ENCODE measurements at places on chromosomes 6 and 20.
A peak's percentile ranks its signal among the peaks of the same experiment; 100 is the strongest.

- no peak for DNase-seq
Observed at GRCh38 chr6:130734161-130734560, 93.0 kb upstream of the SMLR1 start.

- no peak for DNase-seq
Observed at GRCh38 chr20:45836841-45837240, 3.2 kb downstream of the SNX21 start.

DNA sequence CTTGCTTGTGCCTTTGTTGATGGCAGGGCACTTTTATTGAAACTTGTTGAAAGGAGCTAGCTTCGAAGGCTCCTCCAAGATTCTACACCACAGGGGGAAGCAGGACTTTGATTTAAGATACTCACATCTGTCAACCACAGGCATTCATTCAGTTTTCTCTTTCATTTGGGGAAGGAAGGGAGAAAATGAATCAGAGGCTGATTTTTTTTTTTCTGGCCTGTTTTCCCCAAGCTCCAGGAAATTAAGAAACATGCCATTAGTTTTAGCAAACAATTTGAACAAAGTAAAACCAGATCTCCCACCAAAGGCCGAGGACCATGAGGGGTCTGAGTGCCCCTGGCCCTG, 8.7 kb upstream of the APCDD1L start:
- DNase-seq = no peak

DNA sequence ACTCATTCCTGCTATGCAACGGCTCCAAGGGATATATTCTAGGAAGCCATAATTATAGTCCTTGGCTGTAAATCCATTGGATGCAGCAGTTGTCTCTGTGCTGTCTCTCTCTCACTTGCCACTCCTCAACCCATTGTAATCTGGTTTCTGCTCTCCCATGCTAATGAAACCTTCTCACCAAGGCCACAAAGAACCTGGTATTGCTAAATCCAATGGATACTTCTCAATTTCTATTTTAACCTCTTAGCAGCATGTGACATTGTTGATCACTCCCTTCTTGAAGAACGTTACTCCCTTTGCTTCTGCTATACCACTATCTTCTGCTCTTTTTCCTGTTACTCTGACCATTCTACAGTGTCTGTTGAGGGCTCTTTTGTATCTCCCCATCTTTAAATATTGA, 39.8 kb upstream of the GCLC start:
- DNase-seq = no peak

DNA sequence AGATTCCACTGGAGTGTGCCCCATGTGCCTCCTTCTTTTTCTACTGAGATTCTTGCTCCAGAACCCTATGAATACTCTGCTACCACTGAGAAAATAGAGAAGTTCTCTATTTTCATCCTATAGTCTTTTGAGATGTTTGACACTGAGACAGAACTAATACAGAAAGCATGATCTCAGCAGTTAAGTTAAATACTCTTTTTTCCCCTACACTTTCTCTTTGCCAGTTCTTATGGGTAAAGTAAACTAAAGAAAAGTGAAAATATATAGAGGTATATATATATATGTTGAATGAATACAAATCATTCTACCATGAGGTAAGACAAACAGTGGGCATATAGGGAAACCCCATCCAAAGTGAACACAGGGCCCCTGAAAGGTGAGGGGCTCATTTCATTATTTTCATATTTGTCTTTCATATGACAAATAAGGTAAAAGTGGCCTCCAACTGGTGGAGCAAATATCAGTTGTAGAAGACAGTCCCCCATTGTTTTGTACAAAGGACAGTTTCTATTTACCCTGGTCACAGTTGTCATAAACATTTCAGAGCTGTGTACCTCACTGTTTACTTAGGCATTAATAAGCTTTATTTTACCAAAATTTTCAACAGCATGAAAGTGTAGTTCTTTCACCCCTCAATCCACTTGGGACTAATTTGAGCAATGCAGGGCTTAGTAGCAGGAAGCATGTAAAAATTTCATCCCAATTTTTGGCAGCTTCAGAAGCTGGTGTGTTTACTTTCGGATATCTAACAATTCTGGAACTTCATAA, 188.3 kb upstream of the MARCKS start:
- DNase-seq = no peak

- DNase-seq = no peak
Observed at GRCh38 chr20:61044499-61044898, 207.6 kb upstream of the CDH4 start.

GRCh38 chr20:24304291-24304690, 165.1 kb upstream of the SYNDIG1 start:
- DNase-seq = no peak

DNA sequence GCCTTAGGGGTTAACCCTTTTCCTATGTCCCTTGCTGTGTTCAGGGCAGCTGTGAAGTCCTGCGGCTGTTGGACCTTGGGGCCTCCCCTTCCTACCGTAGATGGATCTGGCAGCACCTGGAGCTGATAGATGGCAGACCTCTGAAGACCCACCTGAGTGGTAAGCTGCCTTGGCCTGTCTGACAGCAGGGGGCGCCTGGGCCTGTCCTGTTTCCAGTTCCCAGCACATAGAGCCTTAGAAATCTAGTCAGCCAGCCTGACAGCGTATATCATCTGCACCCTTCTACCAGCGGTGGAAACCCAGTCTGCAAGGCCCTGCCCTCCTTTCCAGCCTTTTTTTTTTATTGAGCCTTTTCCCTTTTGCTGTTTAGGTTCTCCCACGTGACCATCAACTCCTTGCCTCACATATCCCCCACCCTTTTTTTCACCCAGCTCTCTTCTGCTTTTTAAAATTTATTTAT, 26.6 kb downstream of the CNBD2 start:
- peak; percentile 43 for DNase-seq

- DNase-seq = no peak
Observed at GRCh38 chr6:2990248-2990931, 9.3 kb upstream of the NQO2 start.

GRCh38 chr6:56852260-56853010, 102.5 kb upstream of the BEND6 start:
- no peak for DNase-seq

DNA sequence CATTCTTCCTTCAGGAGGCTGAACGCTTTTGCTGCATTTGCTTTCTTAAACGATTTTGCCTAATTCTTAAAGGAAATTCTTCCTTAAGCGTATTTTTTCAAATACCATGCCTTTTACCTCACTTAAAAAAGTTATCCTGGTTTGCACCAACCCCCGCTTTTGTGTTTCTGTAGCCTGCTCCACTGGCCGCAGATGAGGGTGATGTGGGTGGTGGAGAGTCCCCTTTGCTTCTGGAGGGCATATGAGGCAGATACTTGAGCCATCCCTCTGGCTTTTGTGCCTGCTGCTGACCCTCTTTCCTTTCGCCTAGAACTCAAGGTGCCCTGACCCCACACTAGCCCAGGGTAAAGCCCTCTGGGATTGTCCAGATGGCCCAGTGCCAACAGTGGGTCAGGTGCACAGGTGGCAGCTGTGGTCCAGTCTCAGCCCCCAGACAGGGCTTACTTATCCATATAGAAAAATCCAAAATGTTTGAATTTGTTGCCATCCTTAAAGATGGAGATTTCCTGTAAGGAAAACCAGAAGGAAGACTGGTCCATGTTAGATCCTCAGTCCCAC, 43.9 kb downstream of the SPATA2 start:
- no peak for DNase-seq

DNA sequence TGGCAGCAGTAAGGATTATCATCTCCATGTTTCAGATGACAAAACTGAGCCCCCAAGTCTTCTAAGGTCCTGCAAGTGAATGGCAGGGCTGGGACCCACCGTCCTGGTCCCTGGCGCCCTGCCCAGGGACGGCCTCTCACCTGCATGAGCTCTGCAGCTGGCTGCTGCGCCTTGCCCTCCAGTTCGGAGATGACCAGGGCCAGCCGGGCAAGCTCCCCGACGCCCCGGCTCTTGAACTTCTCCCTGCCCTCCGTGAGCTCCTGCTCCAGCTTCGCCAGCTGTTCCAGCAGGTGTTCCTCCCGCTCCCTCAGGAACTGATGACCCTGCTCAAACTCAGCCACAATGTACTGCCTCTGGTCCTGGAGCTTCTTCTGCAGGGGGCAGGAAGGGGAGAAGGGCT, 16.8 kb downstream of the TRIM26 start:
- DNase-seq = no peak

DNA sequence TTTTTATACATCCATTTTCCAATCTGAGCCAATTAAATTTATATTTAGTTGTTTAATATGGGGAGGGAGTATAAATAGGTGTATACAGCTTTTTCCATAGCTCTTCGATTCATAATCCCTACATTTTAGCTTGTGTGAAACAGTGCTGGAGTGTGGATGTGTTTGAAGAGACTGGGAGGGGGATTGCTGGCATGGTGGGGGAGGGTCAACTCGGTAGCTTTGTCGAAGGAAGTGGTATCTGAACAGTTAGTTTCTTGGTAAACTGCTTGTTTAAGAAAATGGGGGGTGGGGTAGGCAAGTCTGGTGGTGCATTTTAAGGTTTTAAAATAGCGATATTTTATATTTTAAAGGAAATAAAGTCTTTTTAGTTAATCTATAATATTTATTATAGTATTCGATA, 1.4 kb upstream of the LIN28B start:
- no peak for DNase-seq

- DNase-seq = no peak
Observed at GRCh38 chr20:45283551-45284057, 23.0 kb upstream of the RBPJL start.

GRCh38 chr6:109167562-109167961, 72.3 kb downstream of the CEP57L1 start:
- DNase-seq = no peak

DNA sequence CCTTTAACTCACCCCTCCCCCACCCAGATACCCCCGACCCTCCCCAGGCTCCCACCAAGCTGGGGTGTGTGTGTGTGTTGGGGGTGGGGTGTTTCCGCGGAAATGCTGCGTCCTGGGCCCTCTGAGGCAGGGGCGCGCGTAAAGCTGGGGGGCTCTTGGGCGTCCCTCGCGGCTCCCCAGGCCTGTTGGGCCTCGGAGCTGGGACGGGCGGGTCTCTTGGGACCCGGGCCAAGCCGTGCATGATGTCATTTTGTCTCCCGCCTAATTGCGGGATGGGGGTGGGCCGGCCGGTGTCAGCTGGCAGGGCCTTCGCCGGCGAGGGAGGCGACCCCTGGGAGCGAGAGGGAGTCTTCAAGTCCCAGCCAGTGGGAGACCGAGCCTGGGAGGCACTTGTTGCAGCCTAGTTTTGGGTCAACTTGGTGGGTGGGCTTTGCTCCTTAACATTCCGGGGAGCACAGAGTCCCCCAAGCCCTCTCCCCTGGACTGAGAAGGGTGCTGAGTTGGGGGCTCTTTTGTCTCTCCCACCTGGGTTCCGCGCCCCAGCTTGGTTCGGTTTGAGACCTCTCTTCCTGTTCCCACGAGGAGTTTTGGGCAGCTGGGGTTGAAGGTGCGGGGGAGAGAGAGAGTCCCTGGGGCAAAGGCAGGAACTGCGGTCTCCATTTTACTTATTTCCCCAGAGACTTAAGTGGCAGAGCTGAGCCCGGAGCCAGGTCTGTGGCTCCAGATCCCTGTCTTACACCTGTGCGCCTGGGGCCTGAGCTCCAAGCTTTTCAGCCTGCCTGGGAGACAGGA, 623 bp downstream of the MYBL2 start:
- DNase-seq = no peak

GRCh38 chr20:62728781-62729300, 20.2 kb downstream of the NTSR1 start:
- DNase-seq = no peak

DNA sequence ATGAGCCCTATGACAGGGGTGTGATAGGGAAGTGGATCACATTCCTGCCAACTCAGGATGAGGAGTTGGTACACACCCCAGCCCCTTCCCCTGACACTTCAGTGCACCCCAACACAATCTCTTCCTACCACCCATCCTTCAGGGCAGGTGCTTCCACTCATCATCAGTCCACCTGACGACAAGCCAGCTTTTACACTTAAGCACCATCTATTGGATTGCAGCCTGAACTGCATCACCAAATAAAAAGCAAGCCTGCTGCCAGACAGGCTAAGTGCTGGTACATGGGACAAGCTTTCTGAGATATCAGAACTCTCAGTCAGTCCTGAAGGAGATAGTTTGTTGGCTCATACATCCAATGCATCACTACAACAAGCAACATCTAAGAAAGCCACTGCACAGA, 69.0 kb upstream of the TMEM200A start:
- DNase-seq = no peak

DNA sequence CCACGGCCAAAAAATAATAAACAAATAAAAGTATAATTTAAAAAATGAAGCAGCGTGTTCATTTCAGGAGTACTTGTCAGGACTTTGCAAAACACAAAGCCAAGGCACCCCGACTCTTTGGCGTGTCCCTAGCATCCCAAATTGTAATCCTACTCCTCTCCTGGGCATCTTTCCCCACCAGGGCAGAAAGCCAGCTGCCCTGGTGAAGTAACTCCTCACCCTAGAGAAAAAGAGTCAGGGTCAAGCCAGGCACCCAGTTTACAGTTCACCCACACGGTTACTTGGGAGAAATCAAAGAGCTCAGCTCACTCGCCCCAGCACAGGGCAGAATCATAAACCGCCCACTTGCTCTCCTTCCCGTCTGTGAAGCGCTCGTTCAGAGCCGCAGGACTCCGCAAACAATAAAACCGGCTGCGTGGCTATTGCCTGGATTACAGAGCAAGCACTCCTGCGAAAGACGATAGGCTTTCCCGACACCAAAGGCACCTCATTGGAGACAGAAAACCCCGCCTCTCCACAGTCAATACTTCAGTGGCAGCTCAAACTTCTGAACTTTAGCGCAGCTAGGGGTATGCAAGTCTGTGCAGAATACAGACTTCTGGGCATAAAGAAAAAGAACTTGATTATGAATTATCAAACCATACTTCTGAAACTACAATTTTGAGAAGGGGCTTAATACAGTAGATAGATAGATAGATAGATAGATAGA, 73.0 kb upstream of the NHSL1 start:
- DNase-seq = no peak

GRCh38 chr6:105330364-105330763, 72.5 kb downstream of the PREP start:
- DNase-seq = no peak

GRCh38 chr20:23118144-23118543, 32.0 kb upstream of the CD93 start:
- DNase-seq = no peak

- DNase-seq = peak; percentile 62
Observed at GRCh38 chr6:37324131-37325033, 29.4 kb upstream of the RNF8 start.

- peak; percentile 51 for DNase-seq
Observed at GRCh38 chr6:135871878-135872277, 20.4 kb downstream of the PDE7B start.

GRCh38 chr6:165986311-165986913, 181.2 kb downstream of the TBXT start:
- no peak for DNase-seq

GRCh38 chr6:12595161-12595811, 121.3 kb upstream of the PHACTR1 start:
- DNase-seq = no peak

GRCh38 chr20:9531581-9531980, 17.2 kb downstream of the LAMP5 start:
- no peak for DNase-seq

DNA sequence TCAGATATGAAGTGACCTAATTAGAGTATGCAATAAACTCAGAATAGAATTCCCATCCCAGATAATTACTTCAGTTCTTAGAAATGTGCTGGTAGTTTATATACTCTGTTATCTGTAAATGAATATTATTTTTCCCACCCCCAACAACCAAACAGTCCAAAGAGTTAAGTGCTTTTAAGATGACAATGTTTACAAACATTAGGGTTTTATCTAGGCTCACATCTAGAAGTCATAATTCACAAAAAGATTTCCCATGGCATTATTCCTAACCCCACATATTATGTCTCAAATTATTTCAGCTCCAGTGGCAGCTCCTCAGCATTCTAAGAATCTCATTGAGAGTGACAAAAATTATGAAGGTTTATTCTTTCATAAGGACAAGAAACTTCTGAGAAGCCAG, 120.9 kb downstream of the TASP1 start:
- no peak for DNase-seq

GRCh38 chr6:39493777-39494176, 171.3 kb upstream of the KCNK16 start:
- DNase-seq = no peak

Measured in HS-27A (cell line).